ENCODE measurements at places on chromosomes 12 and 14.

- DNase-seq, result no peak
Measured at GRCh38 chr12:25725931-25726330, 172.8 kb upstream of the LMNTD1 start.

DNA sequence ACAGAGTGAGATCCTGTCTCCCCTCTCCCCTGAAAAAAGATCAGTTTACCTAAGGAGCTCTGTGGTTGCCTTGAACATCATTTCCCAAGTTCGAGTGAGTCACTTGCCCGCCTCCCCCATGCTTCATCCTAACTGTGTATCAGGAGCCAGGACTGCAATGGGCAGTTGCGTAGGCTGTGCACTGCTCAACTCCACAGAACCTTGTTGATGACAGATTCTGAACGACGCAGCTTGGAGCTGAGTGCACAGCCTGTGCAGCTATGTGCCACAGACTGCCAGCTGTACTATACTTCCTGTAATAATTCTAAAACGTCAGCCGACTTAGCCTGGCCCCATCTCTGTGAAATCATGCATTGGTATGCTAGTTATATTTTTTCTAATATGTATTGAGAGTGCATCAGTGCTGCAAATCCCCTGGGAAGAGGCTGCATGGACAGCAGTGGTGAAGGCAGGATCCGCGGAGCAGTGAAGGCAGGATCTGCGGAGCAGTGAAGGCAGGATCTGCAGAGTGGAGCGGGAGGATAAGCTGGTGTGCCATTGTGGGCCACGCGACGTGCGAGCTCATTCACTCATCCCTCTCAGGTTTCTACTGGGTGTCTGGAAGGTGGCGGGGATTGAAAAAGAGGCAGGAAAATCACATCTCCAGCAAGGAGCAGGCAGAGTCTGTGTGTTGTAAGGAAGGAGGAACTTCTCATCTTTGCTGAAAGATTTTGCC is 80.8 kb downstream of the GALNT9 start:
- peak; percentile 20 for DNase-seq

GRCh38 chr12:18387706-18388105 is 126.4 kb downstream of the PIK3C2G start:
- no peak for DNase-seq

DNA sequence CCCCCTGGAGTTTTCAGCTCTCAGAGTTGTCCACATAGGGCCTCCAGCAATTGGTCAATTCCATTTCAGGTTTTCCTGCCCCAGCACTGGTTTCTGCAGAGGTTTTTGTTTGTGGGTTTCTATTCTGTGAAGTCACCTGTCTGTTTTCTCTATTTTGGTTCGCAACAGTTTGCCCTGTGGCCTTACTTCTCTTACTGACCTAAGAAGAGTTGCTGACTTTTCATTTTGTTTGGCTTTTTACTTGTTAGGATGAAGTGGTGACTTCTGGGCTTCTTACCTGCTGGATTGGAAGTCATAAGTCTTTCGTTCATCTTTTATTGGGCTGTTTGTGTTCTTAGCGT is 196.4 kb upstream of the PARP11 start:
- DNase-seq, result no peak

- peak; percentile 51 for DNase-seq
Measured at GRCh38 chr12:50032854-50033581, 7.7 kb upstream of the RACGAP1 start.

DNA sequence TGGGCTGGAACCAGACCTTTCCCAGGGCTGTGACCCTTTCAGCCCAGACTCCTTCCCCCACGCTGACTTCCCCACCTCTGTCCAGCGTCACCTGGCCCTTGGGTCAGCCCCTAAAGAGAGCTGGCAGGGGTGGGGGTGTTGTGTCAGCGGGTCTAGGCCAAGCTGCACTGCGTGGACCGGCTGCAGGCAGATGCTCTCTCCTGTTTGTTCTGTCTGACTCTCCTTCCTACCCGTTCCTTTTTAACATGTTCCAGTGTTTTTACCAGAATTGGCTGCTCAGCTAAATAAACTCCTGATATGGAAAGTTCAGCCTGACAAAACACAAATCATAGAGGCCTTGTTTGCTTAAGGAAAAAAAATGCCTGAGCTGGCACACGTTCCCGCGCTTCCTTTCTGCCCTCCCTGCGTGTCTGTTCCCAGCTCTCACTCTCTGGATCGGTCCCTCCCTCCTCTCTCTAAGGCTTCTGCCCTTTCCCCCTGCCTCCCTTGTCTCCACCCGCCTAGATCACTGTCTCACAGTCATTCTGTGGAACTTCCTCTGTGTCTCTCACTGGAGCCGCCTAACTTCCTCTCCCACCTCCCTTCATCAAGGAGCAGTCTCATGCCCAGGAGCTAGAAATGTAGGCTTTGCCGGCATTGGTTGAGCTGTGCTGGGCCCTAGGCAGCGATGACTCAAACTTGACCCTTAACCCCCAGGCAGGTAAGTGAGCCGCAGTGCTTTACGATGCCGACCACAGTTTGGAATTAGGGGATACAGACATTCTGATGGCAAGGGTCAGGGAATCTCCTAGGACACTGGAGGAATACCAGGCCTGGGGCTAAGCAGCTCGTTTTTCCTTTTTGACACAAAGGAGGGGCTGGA is 15.5 kb upstream of the MLXIP start:
- no peak for DNase-seq

DNA sequence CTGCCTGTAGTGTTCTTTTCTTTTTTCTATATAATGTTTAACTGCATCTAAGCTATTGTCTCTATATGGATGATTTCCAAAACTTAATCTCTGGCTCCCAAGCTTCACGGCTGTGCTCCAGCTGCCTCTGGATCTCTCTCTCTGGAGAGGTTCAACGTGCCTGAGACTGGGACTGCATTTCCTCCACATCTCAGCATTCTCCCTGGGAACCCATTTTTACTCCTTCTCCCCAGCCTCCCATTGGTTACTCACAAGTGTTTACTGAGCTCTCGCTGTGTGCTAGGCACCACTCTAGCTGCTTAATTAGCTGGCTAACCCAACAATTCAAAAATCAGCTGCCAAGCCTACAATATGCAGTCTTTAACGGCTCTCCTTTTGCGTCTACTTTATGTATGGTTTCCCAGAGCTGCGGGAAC is 34.7 kb downstream of the FBXL14 start:
- DNase-seq, result no peak

DNA sequence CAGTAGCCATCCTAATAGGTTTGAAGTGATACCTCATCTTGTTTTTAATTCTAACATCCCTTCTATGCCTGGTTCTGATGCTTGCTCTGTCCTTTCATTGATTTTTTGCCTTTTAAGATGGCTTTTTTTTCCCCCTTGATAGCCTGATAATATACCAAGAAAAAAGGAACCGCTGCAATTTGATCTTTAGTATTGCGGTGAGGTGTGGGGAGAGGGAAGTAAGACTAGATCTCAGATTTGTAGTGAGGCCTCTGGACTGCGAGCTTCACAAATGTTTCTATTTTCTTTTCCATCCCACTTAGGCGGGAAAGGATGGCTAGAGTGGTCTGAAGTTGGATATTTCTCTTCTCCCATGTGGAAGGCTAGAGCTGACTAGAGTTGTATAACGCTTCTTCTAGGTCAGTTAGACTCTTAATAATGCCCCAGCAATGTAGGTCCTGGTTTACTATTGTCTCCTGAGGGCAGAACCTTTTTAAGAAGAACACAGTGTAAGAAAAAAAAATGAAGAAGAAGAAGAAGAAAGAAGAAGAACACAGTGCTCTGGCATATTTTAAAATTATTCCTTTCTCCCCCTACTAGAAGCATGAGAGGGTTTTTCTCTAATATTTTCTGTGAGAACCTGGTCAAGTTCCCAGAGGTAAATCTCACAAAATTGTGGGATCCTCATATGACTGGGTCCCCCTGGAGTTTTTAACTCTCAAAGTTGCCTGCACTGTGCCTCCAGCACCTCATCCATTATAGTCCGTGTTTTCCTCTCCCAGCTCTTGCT is 11.9 kb upstream of the KLRB1 start:
- no peak for DNase-seq

DNA sequence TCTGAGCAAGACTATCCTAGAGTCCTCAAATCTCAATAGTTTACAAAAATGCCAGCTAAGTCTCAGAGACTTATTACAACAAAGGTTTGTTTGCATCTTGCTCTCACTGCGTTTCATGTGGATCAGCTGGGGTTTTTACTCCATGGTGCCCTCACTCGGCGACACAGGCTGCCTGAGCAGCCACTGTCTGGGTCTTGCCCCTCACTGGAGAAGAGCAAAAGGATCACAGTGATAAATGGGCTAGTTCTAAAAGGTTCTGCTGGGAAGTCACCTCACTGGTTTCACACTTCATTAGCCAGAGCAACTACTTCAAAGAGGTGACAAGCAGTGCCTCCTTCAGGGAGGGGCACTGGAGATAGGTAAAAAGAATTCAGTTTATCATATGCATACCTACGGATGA is 392.0 kb downstream of the RPL10L start:
- DNase-seq, result peak; percentile 14

- DNase-seq, result no peak
Measured at GRCh38 chr12:69389831-69390230, 30.3 kb downstream of the YEATS4 start.

GRCh38 chr14:66105815-66106214 is 380.4 kb upstream of the CCDC196 start:
- DNase-seq, result no peak

GRCh38 chr12:40253936-40254335 is 29.1 kb downstream of the LRRK2 start:
- DNase-seq, result no peak

DNA sequence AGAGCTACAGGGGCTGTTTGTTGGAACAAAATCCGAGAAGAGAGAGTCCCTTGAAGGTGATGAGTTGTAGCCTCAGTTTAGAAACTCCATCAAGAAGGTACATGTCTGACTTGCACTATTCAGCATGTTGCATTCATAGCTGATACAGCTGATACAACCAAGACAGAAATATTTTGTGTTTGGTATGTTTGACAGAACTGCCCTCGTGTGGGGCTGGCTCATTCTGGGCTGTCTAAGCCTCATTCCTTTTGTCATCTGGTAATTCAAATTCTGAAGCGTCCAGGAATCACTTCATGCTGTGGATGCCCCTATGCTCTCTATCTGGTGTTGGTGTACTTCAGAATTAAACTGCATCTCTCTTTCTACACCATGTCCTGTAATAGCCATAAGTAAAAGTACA is 126.3 kb downstream of the ANO6 start:
- DNase-seq, result no peak

DNA sequence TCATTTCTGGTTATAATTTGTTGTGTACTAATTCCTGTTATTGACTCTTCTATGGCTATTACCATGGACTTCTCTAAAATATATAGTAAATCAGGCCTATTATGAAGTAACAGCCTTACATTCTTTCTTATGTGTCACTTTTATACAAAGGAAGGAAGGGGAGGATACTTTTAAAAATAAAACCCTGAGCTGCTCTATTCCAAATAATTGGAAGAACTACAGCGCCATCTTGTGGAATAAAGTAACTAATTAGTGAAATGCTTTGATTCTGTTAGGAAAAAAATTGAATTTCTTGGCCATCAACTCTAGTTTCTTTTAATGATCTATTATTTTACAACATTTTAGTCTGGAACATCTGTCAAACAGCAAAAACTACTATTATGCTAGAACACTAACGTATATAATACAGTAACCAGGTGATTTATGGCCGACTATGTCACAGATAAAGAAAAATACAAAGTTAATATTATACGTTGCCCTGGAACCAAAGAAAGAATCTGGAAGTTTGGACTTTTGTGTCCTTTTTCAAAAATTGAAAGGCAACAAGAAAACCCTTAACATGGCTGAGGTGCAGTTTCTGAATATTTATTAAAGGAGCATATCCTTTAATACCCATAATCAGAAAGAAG is 55.0 kb upstream of the NELL2 start:
- no peak for DNase-seq

- no peak for DNase-seq
Measured at GRCh38 chr14:80956922-80957321, 1.5 kb downstream of the TSHR start.

GRCh38 chr12:124661341-124661740 is 93.9 kb upstream of the NCOR2 start:
- no peak for DNase-seq

GRCh38 chr14:47186486-47186885 is 488.9 kb downstream of the MDGA2 start:
- no peak for DNase-seq

DNA sequence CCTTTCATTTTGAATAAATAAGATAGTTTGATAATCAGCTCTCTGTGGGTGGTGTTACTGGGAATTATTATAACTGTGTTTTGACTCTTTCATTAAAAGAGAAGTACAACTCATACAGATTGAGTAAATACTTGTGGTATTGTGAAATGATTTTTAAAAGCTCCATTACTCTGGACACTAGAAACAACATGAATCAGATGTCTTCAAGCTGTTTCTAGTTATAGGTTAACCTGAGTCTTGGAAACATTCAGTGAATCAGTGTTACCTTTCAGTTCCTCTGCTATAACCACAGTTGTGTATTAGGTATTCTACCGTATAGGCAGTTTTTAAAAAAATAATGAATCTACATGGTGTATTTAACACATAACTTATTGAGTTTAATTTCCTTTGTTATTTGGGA is 128.4 kb upstream of the SSTR1 start:
- DNase-seq, result no peak

DNA sequence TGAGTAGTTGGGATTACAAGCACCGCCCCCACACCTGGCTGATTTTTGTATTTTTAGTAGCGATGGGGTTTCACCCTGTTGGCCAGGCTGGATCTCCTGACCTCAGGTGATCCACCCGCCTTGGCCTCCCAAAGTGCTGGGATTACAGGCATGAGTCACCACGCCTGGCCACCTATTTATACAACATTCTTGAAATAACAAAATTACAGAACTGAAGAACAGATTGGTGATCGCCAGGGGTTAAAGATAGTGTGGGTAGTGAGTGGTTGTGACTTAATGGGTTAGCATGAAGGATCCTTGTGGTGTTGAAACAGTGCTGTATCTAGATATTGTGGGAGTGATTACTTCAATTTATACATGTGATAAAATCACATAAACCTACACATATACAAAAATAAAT is 7.4 kb downstream of the GLIPR1L1 start:
- DNase-seq, result no peak

DNA sequence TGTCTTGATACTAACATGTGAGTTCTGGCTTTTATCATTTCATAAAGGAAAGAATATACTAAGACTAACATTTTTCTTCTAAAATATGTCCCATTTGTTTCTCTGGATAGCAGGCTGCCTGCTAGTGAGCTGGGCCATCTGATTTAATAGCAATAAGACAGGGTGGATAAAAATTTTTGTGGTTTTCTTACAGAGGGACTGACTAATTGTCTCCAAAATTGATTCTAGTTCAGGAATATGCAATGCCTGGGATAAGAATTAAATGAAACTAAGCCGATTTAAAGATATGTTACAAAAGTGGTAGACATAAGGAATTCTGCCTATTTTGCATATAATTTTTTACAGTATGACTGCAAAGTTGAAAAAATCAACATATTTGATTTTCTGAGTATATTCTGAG is 252.9 kb upstream of the NAV3 start:
- DNase-seq, result no peak

DNA sequence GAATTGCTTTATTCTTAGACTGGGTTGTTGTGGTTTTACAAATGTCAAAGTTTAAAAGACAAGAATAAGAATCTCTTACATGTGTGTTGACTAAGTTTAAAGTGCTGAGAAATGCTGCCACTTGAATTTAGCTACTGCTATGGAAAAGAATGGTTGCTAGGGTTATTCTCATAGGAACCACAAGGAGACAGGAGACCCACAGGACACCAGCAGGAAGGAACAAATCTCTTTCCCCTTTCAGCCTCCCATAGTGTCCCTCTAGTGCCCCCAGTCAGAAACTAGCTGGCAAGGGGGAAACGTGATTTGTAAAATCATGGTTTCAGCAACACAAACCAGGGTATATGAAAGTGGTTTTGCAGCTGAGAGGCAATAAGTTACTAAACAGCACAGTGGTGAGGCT is 102.7 kb downstream of the ST8SIA1 start:
- DNase-seq, result no peak

Data from glutamatergic neuron (in vitro differentiated cells).